Common myeloid progenitor, CD34-positive (primary cell): ENCODE measurements at places on chromosomes 4 and X.

GRCh38 chr4:142567199-142567598 is 278.9 kb downstream of the INPP4B start:
- peak; percentile 68 for DNase-seq

GRCh38 chrX:21730026-21730425 is 27.9 kb downstream of the SMPX start:
- DNase-seq, result no peak

GRCh38 chrX:129933700-129934099 is 27.7 kb downstream of the UTP14A start:
- no peak for DNase-seq

GRCh38 chrX:101257448-101258258 is 33.5 kb downstream of the TAF7L start:
- peak; percentile 1 for DNase-seq

DNA sequence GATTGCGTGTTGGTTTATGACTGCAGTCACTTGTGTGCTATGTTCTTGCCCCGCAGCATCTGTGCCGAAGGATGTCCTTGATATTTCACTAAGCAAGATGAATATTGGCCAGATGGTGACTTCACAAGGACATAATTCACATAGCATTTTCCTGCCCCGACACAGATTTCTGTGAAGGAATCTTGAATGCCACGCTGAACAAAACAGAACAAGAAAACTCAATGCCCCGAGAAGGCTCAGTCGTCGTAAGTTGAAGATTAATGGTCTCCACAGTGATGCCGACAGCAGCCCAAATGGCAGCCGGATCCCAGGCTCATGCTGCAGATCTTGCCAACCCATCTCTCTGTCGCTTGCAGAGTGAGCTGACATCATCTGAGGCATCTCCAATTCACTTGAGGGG is 145.9 kb downstream of the CPEB2 start:
- no peak for DNase-seq

- no peak for DNase-seq
Observed at GRCh38 chr4:25424539-25425228, 47.6 kb downstream of the ANAPC4 start.

- DNase-seq, result no peak
Observed at GRCh38 chr4:141801558-141801957, 165.2 kb downstream of the IL15 start.

GRCh38 chrX:101081231-101081630 is 2.6 kb downstream of the TMEM35A start:
- no peak for DNase-seq

DNA sequence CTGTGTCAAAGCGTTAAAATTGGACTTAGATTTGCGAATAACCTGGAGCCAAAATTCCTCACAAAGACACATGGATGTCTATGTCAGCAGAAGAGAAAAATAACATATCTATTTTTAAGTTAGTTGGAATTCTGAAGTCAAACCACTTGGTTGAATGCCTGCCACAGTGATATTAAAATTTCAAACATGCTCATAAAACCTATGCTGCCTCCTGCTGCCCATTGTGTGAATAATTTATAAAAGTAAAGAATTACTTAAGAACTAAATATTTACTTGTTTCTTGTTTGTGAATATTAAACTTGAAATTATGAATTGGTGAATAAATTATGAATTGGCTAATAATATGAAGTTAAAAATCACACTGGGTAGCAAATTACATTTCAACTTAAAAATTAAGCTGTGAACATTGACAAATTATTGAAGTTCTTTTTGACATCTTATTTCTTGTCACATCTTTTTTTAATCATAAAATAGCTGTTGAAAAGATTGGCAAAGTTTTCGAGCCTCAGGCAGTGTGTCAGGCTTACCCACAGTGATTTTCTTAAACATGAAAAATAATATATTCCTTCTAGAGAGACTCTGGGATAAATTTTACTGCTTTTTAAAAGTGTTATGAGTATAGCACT is 35.4 kb downstream of the FABP2 start:
- peak; percentile 83 for DNase-seq

- no peak for DNase-seq
Observed at GRCh38 chr4:179894066-179894778, 2349.0 kb upstream of the TENM3 start.

DNA sequence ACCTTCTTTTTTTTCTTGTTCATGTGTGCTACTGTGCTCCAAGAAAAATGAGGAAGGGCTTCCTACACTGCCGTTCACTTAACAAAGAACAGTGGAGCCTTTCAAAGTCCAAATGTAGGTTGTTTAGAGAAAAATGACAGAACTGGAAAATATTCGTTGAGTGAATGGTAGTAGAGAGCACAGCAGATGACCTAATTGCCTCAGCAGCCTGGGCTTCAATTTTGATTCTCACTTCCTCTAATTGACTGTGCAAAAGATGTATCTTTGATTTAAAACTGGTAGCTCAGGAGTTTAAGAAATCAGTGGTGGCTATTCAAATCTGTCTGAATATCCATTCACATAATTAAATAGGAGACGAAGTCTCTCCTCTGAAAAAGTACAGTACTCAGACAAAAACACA is 5.2 kb downstream of the NLGN4X start:
- DNase-seq, result no peak

DNA sequence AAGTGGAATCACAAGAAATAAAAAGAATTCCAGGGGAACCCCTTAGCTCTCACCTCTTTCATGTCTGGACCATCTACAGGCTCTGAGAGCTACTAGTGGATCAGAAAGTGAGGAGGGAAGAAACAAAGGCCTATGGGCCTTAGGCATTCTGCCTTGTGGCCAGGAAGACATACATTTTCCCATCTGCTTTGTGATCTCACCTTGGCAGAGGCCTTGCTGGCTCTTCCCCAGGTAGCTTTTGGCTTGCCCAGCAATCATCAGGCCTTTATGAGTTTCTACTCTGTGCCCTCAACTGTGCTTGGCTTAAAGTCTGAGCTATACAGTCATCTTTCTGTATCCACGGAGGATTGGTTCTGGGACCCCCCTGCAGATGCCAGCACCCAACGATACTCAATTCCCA is 28.3 kb upstream of the CD99L2 start:
- no peak for DNase-seq
